ENCODE measurements at places on chromosomes 2 and 18.

- peak; percentile 65 for DNase-seq
Observed at GRCh38 chr18:55443776-55444175, 144.2 kb downstream of the TCF4 start.

GRCh38 chr18:2970772-2971659 lies 41.9 kb downstream of the LPIN2 start:
- no peak for DNase-seq

GRCh38 chr2:65130664-65131175 lies 814 bp upstream of the RAB1A start:
- DNase-seq = no peak

DNA sequence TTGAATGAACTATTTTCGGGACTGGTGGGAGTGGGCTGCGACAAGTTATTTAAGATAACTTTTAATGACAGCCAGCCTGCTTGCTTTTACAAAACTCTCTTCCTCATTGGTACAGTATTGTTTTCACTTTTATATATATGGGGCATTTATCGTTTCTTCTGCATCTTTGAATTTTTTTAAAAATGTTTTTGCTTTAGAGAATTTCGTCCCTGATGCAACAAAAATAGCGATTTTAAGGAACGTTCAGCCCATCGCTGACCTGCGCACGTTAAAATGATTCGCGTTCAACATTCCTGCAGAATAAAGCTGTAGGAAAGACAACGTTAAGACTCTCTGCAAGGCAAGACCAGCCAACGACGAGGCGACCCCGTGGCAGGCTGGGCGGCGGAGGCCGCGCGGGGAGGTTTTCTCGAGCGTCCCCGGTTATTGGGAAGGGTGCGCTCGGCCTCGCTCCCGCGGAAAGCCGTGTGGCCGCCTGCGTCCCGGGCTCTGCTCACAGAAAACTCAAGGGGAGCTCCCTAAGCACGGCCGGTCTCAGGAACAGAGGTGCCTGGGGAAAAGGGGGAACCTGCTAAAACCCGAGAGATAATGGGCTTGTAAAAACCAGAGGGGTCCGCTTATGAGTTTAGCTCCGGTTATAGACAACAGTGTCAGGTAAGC lies 3.0 kb downstream of the PAX8 start:
- DNase-seq = no peak

DNA sequence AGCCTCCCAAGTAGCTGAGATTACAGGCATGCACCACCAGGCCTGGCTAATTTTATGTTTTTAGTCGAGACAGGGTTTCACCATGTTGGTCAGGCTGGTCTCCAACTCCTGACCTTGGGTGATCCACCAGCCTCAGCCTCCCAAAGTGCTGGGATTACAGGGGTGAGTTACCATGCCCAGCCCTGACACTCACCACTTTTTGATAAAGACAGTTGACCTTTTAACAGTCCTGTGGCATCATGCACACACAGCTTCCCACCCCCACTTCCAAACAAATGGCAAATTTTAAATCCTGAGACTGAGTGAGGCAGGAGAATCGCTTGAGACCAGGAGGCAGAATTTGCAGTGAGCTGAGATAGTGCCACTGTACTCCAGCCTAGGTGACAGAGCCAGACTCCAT lies 6.2 kb upstream of the DNAJB2 start:
- DNase-seq = no peak

GRCh38 chr18:10659594-10659993 lies 133.8 kb downstream of the NAPG start:
- DNase-seq = no peak

- no peak for DNase-seq
Observed at GRCh38 chr18:49628119-49628518, 66.3 kb downstream of the LIPG start.

DNA sequence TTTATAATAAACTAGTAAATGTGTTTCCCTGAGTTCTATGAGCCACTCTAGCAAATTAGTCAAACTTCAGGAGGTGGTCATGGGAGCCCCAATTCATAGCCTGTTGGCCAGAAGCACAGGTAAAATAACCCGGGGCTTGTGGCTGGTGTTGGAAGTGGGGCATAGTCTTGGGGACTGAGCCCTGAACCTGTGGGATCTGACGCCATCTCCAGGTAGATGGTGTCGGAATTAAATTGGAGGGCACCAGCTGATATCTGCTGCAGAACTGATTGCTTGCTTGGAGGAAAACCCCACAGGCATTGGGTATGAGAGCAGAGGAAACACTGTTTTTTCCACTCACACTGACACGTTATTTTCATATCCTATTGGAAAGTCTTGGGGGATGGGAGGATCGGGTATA lies 14.1 kb downstream of the NMS start:
- no peak for DNase-seq

DNA sequence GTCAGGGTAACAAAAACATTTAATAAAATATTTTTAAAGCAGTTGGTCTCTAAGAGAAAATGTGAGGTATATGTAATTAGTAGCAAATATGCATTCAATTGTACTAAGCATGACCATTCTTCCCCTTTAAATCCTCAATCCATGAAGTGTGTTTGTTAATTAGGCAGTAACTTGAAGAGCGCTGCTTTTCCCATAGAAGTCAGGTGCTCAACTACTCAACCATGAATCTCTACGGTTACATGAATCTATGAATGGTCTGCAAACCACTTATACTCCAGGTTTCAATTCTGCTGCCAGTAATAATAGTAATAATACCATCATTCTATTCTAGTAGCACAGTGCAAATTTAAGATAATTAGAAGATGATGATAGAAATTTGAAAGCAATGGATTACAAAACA lies 55.8 kb downstream of the SLC8A1 start:
- no peak for DNase-seq

DNA sequence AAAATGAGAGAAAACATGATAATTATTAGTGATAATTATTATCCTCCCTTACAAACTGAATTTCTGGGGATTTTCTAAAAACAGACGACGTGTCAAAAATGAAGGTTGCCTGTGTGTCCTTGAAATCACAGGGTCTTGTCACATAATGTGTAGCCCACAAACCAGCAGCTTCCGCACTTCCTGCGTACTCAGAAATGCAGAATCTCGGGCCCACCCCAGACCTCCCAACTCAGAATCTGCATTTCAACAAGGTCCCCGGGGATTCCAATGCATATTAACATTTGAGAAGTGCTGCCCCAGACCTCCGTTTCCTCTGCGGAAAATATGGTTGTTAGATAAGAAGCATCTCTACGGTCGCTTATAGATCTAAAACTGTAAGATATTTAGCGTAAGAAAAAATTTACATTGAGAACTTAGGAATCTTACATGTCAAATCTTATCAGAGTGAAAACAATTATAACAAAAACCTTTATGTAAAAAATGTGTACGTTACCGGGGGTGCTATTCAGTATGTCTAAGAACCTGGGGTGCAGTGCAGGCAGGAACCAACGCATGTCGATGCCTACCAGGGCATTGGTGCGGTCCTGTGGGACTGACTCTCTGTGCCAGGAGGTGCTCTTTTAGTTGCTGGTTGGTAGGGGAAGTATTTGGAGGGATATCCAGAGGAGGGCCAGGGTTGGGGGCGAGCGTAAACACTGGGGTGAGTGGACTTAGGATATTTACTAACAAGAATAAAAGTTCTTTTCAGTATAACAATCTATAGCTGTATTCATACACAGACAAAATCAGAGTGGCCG lies 15.2 kb downstream of the CDKL4 start:
- DNase-seq = no peak

DNA sequence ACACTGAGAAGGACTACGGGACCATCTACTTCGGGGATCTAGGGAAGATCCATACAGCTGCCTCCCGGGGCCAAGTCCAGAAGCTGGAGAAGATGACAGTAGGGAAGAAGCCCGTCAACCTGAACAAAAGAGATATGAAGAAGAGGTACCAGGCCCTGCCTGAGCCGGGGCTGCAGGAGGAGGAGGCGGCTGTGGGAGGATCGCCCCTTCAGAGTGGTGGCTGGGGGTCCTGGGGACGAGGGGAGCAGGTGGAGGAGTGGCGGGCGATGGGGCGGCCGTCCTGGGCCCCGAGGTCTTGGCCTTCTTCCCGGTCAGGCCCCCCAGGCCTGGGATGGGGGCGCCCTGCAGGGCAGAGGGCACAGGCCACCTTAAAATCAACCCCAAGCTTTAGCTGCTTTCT lies 524 bp downstream of the ANKRD30B start:
- no peak for DNase-seq

DNA sequence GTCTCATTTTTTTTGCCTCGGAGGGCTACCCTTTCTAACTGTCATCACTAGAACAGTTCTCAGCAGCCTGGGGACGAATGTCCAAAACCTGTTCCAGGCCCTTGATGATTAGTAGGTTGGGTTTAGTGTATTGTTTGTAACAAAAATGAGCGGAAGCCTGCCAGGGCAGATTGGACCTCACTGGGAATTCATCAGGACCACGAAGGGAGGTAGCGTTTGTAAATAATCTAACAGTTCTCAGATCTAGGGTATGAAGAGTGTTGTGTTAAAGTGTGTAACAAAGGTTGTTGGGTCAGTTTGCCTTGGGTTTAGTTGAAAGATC lies 799 bp downstream of the CEP68 start:
- no peak for DNase-seq

All from fibroblast of skin of abdomen (primary cell).